ENCODE measurements at places on chromosomes 5 and 9.

- no peak for DNase-seq
Observed at GRCh38 chr9:126208216-126208758, 118.3 kb upstream of the MVB12B start.

GRCh38 chr5:76790632-76791290, 28.1 kb upstream of the F2RL1 start:
- DNase-seq = no peak

DNA sequence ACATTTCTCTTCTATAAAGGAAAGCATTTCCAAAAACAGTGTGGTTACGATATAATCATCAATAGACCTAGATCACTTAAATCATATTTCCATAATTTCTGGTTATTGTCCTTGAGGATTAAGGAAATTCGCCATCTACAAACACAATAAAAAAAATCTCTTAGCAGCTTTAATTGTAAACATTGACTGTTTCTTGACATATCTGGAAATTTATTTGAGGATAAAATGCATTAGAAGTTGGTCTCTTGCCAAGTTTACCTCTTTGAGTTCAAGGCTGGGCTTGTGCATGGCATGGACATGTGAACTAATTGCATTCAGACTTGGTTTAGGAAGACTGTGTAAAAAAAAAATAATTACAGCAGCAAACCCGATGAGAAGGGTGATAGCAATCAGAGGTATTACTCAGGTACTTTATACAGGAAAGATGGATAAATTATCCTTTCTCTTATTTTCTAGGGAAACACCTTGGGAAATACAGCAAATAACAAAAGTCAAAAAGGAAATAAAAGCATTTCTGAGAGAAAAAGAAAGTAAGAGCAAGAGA, 237.9 kb downstream of the SLF1 start:
- no peak for DNase-seq

DNA sequence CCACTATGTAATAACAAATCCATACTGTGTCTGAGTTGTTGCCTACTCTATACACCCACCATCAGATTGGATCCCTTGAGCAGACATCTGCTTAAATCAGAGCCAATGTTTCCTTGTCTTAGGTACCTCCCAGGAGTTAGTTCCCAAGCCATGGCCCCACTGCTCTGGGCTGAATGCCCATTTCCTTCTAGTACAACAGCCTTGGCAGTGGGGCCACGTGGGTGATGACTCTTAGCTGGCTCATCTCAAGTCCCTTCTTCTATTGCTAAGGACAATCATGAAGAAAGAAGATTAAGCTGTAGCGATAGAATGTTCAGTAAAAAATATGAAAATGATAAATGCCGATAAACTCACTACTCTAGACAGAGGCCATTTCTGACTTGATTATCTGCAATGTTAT, 16.6 kb downstream of the PTGR1 start:
- DNase-seq = no peak

DNA sequence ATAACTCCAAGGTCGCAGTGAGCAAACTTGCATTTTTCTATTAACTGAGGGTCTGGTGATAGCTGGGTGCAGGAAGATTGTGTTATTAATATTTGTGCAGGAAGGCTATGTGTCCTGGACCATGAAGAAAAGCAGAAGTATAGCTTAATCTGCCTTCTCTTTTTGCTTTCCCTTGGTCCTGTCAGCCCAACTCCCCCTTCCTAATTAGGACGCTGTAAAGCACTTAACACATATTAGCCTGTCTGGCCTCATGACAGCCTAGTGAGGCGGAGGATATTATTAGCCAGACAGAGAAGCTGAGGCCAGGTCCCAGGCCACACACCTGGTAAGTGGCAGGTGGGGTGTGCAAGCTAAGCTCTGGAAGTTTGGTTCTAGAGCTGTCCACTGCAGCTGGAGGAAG, 29.5 kb downstream of the SLC46A2 start:
- DNase-seq = no peak

DNA sequence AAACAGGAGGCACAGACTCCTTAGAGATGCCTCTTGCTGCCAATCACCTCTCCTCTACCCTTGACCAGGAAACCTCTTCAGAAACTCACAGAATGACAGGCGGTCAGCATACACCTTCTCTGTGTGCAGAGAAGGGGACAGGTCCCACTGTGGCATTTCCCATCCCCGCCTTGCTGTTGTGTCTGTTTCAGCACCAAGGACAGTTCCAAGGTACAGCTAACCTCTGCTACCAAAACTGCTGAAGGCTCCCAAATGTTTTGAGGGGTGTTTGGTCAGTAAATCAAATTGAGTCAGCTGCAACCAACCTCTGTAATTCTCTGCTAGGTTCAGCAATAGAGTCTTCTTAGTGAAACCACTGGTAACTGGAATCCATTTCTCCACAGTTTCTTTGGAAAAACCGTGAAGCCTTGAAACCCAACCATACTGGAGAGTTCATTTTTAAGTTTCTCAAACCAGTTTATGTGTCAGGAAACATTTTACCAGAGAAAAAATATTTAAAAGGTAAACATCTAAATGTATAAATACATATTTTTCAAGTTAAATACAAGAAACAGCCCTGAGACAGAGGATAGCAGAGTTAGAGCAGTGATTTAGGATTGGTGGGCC, 122.0 kb downstream of the DRD1 start:
- peak; percentile 18 for DNase-seq

DNA sequence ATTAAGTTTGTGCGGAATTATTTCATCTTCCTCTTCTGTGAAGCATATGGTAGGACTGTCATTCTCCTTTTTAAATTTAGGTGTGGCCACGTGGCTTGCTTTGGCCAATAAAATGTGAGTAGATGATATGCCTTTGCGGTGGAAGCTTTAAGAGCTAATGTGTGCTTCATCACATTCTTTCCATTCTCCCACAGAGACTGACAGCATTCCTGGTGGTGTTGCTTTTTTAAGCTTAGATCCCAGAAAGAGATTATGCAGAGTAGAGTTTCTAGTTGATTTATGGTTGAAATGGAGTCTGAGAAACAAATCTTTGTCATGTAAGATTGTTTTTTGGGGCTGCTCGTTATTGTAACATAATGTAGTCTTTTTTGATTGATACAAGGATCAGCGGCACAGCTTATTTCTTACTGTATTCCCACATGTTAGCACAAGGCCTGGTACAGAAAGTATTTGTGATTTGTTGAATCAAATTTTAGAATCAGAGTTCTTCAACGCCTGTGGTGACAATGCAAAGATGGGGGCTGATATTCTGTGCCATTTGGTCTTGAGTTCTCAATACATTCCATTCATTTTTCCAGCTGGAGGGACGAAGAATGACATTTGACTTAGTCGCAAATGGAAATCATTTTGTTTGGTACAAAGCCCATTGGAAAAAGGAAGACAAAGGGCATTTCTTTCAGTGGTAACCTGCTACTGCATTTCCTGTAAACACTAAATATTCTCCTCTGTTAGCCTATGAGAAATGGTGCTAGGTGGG, 209.9 kb upstream of the VLDLR start:
- no peak for DNase-seq

DNA sequence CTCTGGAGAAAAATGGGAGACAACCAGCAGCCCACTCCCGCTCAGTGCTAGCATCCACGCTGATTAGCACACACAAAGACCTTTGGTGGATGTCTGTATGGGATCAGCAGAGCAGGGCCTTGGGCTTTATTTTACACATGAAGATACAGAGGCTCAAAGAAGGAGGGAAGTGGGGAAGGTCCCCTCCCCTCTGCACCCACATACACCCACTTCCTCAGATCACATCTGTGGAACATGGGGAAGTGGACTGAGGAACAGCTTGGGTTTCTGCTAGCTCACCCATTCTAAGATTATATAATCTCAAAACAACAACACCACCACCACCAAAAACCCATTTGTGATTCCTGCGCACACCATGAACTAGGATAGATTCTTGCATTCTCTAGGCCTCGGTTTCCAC, 14.0 kb downstream of the GGTA1 start:
- DNase-seq = no peak

GRCh38 chr5:107539726-107540330, 130.9 kb downstream of the EFNA5 start:
- DNase-seq = no peak

DNA sequence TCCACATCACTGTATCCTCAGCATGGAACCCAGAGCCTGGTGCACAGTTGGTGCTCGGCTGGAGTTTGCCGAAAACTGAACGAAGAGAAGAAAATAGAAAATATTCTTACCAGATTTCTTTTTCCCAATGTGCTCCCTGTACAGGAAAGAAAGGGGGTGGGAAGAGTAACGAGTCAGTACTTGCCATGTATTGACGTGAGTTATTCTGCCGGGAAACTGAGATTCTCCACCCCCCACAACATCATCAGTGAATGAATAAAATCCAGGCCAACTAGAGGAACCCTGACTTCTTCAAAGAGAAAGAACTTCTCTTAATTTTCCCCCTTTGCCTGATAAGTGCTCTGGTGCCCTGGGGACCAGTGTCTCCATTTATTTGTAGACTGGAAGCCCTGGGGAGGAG, 80.6 kb downstream of the SH3PXD2B start:
- DNase-seq = no peak

DNA sequence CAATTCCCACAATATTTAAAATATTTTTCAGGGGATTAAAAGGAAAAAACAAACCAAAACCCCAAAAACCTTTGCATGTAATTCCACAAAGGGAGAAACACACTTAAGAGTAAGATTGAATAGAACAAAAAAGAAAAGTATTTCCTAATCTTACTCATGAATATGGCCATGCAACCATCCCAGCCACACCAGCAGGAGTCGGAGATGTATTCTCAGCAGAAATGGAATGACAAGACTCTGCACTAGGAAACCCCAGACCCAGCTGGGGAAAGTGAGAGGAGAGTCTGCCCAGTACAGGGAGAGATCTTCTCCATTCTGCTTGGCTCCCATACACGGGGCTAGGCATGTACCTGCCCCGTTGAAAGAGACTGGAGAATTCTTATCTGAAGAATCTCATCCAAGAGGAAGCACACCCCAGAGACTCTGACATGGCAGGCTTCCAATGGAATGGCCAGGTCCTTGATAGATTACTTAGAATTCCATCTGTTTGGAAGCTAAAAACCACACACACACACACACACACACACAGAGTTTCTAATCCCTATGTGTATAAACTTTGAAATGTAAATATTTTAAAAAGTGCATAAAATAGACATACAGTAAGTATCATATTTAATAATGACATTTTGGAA, 118.8 kb downstream of the GADD45G start:
- DNase-seq = no peak

DNA sequence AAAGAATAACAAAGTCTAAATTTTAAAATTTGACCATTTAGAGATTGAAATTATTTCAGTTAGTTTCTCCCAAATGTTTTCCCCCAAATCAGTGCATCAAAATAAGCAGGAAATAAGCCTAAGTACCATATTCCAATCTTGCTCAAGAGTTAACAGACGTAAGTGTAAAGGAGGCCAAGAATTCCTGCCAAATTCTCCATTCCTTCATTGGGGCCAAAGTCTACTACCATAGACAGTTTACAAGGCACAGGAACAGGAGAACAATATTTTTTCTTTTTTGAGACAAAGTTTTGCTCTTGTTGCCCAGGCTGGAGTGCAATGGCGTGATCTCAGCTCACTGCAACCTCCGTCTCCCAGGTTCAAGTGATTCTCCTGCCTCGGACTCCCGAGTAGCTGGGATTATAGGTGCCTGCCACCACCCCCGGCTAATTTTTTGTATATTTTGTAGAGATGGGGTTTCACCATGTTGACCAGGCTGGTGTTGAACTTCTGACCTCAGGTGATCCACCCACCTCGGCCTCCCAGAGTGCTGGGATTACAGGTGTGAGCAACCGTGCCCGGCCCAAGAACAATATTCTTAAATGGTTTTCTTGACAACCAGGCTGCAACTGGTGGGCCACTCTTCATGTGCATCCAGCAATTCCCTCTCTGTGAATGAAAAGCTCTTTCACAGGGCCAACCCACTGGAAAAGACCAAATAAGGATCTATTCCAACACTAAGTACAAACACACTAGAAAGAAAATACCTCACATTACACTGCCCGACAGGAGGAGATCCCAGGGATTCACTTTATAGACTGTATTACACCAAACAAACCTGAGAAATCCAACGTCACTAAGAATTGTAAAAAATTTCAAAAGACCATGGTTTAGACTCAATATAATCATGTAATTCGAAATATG, 127.7 kb downstream of the MAPKAP1 start:
- DNase-seq = no peak

DNA sequence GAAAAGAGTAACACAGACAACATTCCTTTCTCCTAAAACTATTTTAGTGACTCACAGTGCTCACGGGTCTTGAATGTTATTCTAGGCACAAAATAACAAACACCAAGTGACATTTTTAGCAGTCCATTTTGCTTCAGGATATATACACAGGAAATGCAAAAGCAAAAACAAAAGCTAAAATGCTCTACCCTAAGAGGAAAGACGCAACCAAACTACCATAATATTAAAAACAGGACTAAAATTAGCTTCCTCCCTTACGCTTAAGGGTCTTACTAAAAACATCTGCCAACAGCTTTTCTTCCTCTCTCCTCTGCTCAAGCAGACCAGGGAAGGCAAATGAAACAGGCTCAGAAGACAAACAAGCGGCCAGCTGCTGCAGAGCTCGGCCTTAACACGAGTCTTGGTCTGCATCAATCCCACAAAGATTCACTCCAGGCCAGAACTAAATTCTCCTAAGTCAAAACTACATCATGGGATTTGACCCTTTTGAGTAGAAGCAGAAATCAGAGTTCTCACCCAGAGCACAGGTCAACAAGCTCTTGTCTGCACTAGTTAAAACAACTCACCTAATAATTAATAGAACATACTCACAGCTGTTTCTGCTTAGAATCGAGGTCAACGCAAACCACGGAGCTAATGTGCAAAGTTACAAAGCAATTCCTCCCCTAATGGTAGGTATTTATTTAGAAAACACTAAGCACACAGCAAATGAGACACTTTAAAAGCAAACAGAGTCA, 62.3 kb downstream of the RAPGEF1 start:
- no peak for DNase-seq

DNA sequence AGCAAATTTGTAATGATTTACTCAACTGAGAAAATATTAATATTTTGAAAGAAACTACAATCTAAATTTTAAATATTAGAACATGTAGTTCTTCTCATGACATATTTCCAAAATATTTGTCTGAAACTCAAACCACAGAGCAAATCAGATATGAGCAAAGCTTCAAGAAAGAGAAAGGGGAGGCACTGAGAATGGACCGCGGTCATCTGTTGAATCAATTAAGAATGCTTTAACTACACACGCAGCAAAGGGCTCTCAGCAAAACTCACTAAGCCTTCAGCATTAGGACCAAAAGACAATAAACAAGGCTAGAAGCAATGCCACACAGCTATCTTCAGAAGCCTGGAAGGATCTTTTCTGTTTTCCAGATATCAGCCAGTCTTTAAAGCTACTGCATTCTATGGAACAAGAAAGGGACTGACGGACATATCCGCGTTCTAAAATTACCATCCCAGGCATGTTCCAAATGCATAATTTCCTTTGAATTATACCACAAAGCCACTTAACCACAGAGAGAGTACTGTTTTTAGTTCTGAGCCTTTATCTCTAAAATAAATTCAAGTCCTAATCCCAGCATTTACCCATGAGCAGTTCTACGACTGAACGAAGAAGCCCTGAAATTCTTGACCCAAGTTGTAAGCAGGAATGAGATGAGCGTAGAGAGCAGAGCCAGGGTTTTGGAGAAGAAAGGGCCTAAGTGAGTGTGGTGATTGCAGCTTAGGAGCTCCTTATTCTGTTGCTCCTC, 513.5 kb downstream of the AGTPBP1 start:
- no peak for DNase-seq
